ENCODE measurements at places on chromosomes 6 and 20. TPM values are rescaled to one million over a fixed set of nuclear protein-coding genes. Genes with fewer than 3 reads are reported as not detected.

Gene COL12A1
- 29.7 TPM for total RNA-seq

Gene ZNF334
- 0.79 TPM for total RNA-seq

Gene HAO1
- not detected for total RNA-seq

Gene EEF1E1
- total RNA-seq, result 20.6 TPM

Gene LHFPL5
- total RNA-seq, result not detected

Gene ABHD12
- 40.6 TPM for total RNA-seq

Gene KCNQ2
- not detected for total RNA-seq

Gene MAFB
- 14.2 TPM for total RNA-seq

GRCh38 chr6:35581633-35582032, 68.9 kb upstream of the TULP1 start:
- peaks cover 85% of the 10 kb centered on the region for H3K36me3 ChIP-seq
- no peaks in the 10 kb centered on the region for H3K4me1 ChIP-seq
- no peak for DNase-seq

DNA sequence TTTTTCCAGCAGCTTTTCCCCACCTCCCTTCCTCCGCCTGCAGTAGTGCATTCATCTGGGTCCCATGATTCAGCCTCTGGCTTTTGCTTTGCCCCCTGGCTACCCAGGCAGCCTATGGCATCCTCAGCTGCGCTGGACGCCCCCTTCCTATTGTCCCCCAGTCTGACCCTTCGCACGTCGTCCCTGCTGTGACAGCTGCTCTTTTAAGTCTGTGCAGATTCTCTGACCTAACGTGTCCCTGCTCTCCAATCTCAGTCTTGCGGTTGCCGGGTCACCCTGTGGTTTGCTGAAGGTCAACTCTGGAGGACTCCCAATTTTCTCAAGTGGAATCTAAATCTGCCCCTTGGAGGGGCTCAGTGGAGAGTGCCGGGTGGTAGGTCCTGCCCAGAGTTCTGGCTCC, 294.3 kb downstream of the CDC5L start:
- no peak overlapping the region for H3K27ac ChIP-seq
- H3K4me3 ChIP-seq, result no peak overlapping the region
- H3K4me1 ChIP-seq, result no peaks in the 10 kb centered on the region
- H3K27me3 ChIP-seq, result no peaks in the 10 kb centered on the region
- H3K36me3 ChIP-seq, result no peaks in the 10 kb centered on the region
- DNase-seq, result no peak

DNA sequence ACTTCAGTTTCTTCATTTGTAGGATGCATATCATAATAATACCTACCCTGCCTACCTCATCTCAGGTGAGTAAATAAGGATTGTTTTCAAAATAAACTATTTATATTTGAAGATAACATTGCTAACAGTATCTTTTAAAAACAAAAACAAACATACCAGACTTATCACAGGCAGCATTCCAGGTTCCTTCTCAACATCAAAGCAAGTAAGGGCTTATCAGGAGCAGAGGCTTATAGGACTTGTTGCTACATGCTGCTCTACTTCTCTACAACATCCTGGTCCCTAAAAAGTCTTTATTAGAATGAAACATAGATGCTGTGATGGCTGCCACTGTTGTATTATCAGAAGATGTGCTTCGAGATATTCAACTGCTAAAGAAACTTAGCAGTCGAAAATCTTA, 149.2 kb upstream of the PRDM1 start:
- H3K36me3 ChIP-seq, result no peaks in the 10 kb centered on the region
- H3K27ac ChIP-seq, result no peak overlapping the region
- no peak overlapping the region for H3K4me3 ChIP-seq
- DNase-seq, result no peak
- H3K4me1 ChIP-seq, result no peaks in the 10 kb centered on the region

DNA sequence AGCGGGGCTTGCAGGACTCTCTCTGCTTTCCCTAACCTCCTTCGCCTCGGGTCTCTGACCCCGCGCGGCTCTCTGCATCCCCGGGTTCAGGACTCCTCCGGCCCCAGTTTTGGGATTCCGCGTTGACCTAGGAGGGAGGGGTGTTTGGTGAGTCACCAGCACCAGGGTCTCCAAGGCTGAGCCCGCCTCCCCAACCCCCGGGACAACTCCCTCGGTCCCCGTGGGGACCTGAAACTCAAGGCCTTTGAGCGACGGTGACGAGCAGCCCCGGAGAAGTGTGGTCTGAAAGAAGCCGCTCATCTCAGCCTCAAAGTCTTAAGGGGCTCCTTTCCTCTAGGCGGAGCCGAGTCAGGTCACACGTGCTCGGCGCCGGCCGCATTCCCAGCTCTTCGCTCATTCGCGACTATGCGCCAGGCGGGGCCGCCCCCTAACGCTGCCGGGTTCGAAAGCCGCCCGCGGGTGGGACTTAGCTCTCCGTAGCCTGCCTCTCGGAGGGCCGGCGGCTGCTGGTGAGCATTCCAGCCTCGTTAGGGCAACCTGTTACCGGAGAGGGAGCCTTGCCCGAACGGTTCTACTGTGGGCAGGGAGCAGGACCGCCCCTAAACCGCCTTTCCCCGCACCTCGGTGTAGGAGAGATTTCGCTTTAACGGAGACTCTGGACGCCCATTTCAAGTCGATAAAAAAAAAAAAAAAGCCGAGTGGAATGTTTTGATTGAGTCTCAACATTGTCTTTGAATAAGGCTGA, 3.0 kb upstream of the PRDM13 start:
- H3K36me3 ChIP-seq, result no peaks in the 10 kb centered on the region
- no peak overlapping the region for H3K27ac ChIP-seq
- DNase-seq, result no peak
- H3K4me1 ChIP-seq, result no peaks in the 10 kb centered on the region
- peaks cover 78% of the 10 kb centered on the region for H3K27me3 ChIP-seq

DNA sequence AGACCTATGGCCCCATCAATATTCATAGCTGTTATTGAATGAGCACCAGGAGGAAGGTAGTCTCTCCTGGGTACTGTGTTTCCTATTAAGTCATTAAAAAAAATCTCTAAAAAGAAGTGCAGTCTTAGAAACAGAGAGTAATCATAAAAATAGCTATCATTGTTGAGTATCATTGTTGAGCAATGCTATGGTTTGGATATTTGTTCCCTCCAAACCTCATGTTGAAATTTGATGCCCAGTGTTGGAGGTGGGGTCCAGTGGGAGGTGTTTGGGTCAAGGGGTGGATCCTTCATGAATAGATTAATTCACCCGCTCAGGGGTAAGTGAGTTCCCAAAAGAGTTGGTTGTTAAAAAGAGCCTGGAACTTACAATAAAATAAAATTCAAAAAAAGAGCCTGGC, 88.1 kb upstream of the IYD start:
- no peaks in the 10 kb centered on the region for H3K36me3 ChIP-seq
- no peaks in the 10 kb centered on the region for H3K4me1 ChIP-seq
- DNase-seq, result no peak

GRCh38 chr6:92538926-92539325, 880.4 kb downstream of the EPHA7 start:
- H3K27me3 ChIP-seq, result no peaks in the 10 kb centered on the region
- no peak overlapping the region for H3K27ac ChIP-seq
- DNase-seq, result no peak
- no peaks in the 10 kb centered on the region for H3K4me1 ChIP-seq

DNA sequence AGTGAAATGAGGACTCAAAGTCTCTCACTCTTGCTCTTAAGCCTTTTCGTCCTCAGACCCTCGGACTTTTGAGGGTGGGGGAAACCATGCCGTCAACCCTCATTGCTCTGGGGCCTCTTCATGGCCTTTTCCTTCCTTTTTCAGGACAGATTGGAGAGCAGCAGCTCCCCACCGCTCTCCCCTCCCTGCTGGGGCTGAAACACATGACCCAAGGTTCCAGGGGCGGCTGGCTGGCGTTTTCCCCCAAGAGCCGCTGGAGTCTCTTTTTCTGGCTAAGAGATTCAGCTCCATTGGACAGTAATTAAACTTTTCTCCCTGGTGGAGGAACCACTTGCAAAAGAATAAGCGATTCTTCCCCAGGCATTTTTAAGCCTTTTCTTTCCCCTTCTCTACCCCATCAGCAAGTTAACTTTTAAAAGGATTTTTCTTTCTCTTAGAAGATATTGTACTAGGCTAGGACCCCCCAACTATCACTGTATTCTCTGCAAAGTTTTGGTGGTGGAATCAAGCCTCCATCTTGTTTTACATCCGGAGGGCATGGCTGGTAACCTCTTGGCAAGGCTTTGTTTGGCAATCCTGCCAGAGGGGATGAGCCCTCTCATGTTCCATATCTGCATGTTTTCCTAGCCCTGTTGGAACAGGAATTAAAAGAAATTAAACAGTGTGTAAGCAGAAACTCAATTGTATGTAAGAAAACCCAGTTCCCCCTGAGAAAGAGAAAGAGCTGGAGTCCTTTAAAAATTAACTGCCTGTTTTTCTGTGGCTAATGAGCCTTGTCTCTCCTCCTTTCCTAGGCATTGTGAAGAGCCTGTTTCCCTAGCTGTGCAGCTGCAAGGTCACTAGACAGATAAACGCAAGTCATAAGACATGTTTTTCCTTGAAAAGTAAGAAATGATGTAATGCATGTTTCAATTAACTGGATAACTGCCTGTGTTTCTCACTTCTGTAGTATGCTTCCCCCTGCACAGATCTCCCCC, 100.8 kb upstream of the GPR6 start:
- no peaks in the 10 kb centered on the region for H3K4me1 ChIP-seq
- H3K27ac ChIP-seq, result no peak overlapping the region
- H3K27me3 ChIP-seq, result no peaks in the 10 kb centered on the region
- H3K4me3 ChIP-seq, result no peak overlapping the region

GRCh38 chr20:35615667-35616464, at the start of gene SPAG4:
Gene SPAG4, plus strand, starts transcription at chr20:35615829. Its CDS starts 175 bp downstream, at chr20:35616004.
- H3K27ac ChIP-seq, result peak within 1 kb of the TSS; percentile 90
- DNase-seq, result peak; percentile 98
- H3K27me3 ChIP-seq, result no peaks in the 10 kb centered on the region
- no peaks in the 10 kb centered on the region for H3K4me1 ChIP-seq
- H3K36me3 ChIP-seq, result no peaks in the 10 kb centered on the region
- peak within 1 kb of the TSS; percentile 49 for H3K4me3 ChIP-seq

GRCh38 chr6:135531954-135532490, 34.5 kb upstream of the AHI1 start:
- H3K27ac ChIP-seq, result no peak overlapping the region
- H3K4me3 ChIP-seq, result no peak overlapping the region
- no peaks in the 10 kb centered on the region for H3K27me3 ChIP-seq
- no peaks in the 10 kb centered on the region for H3K4me1 ChIP-seq
- DNase-seq, result no peak

DNA sequence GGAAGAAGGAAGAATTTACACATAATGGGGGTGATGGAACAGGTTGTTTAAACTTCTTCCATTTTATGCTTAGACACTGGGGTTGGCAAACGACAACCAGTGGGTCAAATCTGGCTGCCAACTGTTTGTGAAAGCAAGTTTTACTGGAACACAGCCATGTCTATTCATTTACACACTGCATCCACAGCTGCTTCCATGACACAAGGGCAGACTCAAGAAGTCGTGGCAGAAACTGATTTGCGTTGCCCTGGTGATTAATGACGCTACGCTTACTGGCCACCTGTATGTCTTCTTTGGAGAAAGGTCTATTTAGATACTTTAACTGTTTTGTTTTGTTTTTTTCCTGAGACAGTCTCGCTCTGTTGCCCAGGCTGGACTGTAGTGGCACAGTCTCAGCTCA, 19.0 kb downstream of the CTCFL start:
- no peak overlapping the region for H3K27ac ChIP-seq
- H3K27me3 ChIP-seq, result no peaks in the 10 kb centered on the region
